ENCODE measurements at places on chromosomes 12 and 14. TPM values are rescaled to one million over a fixed set of nuclear protein-coding genes. Genes with fewer than 3 reads are reported as not detected.

KERA gene
- not detected for total RNA-seq

IL26 gene
- not detected for total RNA-seq

DNA sequence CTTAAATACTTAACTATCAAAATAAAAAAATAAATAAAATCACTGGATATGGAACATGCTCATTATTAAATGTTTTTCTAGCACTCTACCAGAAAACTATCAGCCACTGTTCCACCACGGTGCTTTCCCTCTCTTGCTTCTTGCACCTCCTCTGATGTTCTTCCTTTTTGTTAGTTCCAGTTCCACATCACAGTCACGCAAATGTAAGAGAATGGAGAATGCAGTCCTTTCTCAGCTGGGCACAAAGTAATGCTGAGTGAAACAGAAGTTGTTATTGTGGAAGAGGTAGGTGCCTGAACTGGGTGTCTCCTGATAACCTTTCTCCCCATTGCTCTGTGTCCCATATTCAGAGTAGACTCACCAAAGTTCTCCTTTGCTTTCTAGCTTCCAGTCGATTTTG is 1116.9 kb upstream of the TMEM132C start:
- peaks cover 10% of the 10 kb centered on the region for H3K4me1 ChIP-seq
- no peaks in the 10 kb centered on the region for H3K36me3 ChIP-seq
- H3K4me3 ChIP-seq: no peak overlapping the region
- DNase-seq: no peak
- H3K27ac ChIP-seq: no peak overlapping the region

ITGB7 gene
- 1.3 TPM for total RNA-seq

GRCh38 chr12:56838621-56839488 is 75.7 kb downstream of the HSD17B6 start:
- peaks cover 7% of the 10 kb centered on the region for H3K4me1 ChIP-seq
- H3K27ac ChIP-seq: no peak overlapping the region
- no peaks in the 10 kb centered on the region for H3K27me3 ChIP-seq
- no peaks in the 10 kb centered on the region for H3K36me3 ChIP-seq
- DNase-seq: peak; percentile 37
- H3K4me3 ChIP-seq: no peak overlapping the region

ANKRD33 gene
- not detected for total RNA-seq

DNA sequence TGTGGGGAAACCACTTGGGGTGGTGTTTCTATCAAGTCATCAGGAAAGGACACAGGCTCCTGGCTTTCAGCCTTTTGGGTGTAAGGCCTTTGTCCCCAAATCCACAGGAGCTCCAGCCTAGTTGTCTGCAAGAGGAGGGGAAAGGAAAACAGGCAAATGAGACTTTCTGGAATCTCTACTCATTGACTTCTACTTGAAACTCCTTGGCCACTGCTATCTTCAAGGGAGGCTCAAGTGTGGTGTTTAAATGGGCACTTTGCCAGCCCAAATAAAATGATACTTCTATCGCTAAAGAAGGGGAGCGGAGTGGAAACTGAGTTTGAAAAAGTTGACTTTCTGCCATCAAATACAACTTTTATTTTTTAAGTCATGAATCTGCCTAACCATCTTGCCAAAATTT is 445.9 kb upstream of the RGS6 start:
- H3K27me3 ChIP-seq: no peaks in the 10 kb centered on the region
- H3K36me3 ChIP-seq: no peaks in the 10 kb centered on the region
- H3K4me1 ChIP-seq: peaks cover 14% of the 10 kb centered on the region

C12orf54 gene
- total RNA-seq: 1.2 TPM
